Activated naive CD4-positive, alpha-beta T cell treated with anti-CD3 and anti-CD28 coated beads for 36 hours (primary cell): ENCODE measurements at places on chromosomes 3 and 15.

DNA sequence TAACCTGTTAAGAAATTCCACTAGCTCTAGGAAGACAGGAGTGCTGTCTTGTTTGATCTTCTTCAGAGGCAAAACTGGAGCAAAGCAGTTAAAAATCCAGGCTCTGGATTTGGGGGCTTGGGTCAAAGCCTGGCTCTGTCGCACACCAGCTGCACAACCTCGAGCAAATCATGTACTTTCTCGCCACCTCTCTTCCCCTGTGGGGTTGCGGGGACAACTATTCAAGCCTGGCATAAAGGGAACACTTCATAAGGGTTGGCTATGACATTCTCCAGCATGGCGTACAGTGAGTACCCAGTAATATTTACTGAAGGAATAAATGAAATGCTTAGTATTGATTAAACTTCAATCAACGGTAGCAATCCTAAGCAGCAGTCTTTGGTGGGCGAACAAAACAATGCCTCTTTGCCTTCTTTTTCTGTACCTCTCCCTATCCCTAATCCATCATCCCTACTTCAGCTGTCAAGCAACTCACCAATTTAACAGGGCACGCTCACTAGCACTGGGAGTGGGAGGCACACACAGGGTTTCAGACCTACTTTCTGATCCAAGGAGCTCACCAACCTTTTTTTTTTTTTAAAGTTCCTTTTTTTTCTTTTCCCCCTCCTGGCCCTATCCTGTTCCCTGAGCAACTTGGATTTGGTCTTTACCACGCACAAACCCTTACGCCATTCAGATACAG is 33.0 kb downstream of the GNB5 start:
- DNase-seq, result no peak

DNA sequence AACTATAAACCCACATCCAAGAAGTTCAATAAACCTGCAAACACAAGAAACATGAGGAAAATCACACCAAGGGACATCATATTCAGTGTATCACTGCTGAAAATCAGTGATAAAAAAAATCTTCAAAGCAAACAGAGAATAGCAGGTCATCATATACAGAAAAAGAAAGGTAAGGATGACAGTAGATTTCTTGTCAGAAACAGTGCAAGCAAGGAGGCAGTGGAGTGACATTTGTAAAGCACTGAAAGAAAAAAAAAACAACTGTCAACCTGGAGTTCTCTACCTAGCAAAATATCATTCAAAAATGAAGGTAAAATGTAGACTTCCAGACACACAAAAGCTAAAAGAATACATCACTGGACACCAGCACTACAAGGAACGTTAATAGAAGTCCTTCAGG is 71.5 kb downstream of the TRPC1 start:
- DNase-seq, result no peak

- no peak for DNase-seq
These were observed 247.4 kb upstream of the SATB1 start for GRCh38 chr3:18672561-18672960.

- DNase-seq, result no peak
These were observed 619.3 kb downstream of the SI start for GRCh38 chr3:164458986-164459385.

DNA sequence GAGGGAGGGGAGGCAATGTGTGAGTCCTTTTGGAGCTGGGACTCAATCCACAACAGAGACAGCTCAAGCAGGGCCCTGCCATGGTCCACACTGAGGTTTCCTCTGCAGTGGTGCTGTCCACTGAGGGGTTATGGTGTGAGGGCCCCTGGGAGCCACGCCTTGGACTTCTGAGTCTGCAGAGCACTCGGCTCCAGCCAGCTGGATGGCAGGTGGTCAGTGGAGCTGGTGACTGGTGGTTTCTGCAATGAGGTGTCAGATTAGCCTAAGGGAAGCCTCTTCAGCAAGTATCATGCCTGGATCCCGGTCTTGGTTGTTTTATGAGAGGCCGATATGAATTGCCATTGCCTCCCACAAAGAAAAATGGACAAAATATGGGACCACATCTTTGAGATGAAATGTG is 21.7 kb downstream of the LSM3 start:
- DNase-seq, result no peak

- DNase-seq, result no peak
These were observed 32.8 kb downstream of the ETV5 start for GRCh38 chr3:186075931-186076567.

DNA sequence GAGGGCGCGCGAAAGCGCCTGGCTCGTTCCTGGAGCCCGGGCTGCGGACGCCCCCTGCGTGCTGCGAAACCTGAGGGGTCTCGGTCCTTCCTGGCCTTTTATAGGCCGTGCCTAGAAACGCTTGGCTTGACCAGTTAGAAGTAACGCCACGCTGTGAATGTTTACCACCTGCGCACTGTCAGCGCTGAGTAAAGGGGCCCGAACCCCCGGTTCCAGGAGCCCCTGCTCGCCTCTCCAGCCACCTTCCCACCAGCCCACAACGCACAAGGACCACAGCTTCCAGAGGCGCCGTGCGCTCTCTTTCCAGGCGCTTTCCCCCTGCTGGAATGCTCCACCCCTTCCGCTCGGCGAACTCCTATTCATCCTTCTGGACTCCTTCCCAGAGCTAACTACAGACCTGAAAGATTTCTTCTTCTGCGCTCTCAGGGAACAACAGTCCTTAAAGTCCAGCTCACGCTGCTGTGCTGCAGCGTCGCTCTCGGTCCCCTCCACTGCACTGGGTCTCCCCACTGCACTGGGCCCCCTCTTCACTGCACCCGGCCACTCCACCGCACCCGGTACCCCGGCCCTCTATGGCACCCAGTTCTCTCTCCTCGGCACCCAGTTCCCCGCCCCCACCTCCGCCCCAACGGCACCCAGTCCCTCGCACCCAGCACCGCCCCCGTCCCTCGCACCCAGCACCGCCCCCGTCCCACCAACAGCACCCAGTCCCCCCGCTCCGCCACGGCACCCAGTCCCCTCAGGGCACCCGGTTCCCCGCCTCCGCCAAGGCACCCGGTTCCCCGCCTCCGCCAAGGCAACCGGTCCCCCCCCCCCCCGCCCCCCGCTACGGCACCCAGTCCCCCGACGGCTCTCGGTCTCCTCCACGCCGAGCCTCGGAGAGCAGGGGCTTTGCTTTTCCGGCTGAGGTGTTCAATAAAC is 69.8 kb downstream of the SQOR start:
- DNase-seq, result peak; percentile 8

- DNase-seq, result no peak
These were observed 187.3 kb downstream of the SUCNR1 start for GRCh38 chr3:152060701-152061100.

DNA sequence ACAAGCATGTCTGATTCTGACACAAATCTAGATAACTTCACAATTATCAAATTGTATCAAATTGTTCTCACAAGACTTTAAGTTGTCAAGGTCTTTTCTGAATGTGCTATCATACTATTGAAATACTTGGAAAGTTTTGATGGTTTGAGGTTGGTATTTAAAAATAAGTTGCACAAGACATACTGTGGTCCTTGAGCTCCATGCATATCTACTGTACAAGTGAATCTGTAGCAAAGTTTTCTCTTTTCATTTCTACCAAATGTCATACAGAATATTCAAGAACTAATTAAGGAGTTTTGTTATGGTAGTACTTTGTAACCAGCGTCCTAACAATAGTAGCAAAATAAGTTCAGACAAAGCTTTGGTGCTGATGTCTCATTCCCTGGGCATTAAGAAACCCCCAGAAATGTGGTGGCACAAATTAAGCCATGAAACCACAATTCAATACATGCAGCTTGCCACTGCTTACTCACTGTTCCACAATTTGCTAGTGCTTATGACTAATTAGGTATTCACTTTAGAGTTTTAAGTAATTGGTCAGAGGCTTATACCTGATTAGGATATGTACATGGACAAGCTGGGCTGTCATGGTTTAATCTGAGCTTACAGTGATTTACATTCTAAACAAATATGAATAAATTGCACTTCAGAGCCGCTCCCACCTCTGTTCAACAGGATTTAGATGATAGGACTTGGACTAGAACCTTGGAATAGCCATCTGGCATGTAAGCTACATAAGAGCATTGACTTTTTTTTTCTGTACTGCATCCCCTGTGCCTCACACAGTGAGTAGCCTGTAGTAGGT is 8.8 kb downstream of the TBC1D23 start:
- peak; percentile 43 for DNase-seq

GRCh38 chr3:105367063-105367405 is 325 bp downstream of the ALCAM start:
- DNase-seq, result peak; percentile 38

GRCh38 chr3:127524296-127524896 is 66.1 kb downstream of the TPRA1 start:
- no peak for DNase-seq

DNA sequence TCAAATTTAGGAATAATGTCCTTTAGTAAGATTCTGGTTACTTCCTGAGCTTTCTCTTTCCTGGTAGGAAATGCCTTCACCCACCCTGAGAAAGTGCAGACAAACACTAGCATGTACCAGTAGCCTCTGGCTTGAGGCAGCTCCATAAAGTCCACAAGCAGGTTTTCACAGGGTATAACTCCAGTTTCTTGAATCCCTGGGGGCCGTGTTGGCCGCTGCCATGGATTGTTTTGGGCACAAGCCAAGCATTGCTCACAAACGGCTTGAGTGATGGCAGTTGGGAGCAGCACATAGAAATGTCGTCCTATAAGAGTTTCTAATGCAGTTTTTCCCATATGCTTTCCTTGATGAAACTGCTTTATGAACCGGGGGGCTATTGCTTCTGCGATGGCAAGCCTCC is 164.1 kb downstream of the STXBP5L start:
- no peak for DNase-seq

DNA sequence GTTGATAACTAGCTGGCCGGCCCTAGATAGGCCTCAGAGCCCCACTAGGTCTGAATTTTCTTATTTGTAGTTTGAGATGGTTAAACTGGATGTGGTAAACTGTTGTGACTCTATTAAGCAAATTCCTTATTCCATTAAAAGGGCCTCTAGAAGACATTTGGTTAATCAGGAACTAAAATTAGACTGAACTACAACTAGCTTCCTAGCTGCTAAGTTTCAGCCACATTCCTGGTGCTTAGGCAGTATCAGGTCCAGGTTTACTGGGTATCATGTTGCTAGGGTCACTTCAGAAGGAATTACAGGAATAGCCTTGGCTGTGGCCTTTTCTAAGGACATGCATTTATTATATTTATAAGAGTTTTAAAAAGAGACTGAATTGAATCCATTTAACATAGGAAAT is 136.3 kb downstream of the PLD1 start:
- no peak for DNase-seq

DNA sequence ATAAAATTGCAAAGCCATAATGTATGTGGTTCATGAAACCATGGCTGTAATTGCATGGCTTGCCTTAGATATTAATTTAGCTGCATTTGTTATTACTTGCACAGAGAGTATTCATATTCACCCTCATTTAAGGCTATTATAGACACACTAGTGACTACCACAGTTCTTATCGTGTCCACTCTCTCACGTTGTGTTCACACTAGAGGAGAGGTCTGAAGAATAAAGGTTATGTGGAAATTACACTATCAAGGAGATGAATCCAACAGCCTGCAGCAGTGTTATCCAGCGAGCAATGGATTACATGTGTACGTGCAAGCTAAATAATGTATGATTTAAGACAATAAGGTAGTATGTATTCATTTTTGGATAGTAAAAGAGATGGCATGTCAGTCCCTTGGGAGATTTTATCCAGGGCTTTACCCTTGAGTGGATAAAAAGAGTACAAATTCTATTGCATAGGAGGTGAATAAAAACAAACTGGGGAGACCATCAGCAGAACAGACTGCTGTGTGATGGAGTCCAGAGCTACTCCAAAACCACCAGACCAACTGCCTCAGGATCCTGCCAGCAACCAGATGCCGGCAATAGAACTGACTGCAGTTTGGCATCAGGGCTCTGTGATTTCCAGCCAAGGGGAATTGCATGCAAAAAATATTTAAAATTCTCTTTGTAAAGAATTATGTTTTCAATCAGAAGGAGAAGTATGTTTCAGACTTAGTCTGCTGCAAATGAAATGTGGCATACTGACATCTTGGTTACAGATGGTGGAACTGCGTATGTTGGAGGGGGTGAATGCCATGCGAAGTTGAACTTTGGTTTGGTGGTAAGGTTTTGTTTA is 146.6 kb downstream of the RBMS3 start:
- DNase-seq, result no peak

GRCh38 chr3:111081008-111081545 is 9.5 kb downstream of the NECTIN3 start:
- no peak for DNase-seq

DNA sequence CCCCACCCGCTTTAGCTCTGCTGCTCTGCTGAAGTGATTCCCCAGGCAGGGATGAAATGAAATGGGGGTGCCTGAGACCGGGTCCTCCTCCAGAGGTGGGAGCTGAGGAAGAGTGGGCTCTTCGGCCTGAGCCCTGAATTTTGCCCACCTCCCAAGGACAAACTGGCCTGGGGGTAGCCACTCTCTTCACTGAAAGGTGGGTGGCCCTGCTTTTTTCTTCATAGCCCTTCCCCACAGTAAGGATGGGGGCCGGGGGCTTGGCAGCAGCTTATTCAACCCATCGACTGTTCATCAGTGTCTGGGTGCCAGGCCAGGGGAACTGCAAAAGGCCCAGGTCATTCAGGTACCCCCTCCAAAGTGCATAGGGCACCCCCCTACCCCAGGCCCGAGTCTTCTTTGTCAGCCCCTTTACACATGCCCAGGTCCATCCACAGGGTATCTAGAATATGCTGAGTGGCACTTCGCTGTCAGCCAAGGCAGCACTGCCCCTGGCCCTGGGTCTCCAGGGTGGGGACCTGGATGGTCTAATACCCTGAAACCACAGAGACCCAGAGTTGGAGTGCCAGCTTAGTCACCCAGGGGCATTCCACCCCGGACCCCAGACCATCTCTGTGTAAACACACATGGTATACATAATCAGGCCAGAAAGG is 7.9 kb downstream of the SCN5A start:
- DNase-seq, result no peak

GRCh38 chr15:55619783-55620182 is 31.6 kb upstream of the PYGO1 start:
- no peak for DNase-seq

DNA sequence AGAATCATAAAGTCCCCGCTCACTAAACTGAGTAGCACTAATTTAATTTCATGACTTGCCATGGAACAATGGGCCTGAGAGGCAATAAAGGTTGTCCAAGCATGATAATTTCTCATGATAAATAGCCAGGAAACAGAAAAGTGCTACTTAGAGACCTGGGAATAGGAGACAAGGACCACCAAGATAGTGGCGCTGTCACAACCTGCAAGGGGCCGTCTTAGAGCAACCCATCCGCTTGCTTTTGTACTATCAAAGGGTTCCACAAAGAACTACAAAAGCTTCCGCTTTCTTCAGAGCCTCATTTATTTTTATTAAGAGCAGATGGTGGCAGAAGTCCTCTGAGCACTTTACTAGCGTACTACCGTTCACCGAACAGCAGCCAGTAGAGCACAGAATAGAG is 421.7 kb upstream of the GRM7 start:
- no peak for DNase-seq

DNA sequence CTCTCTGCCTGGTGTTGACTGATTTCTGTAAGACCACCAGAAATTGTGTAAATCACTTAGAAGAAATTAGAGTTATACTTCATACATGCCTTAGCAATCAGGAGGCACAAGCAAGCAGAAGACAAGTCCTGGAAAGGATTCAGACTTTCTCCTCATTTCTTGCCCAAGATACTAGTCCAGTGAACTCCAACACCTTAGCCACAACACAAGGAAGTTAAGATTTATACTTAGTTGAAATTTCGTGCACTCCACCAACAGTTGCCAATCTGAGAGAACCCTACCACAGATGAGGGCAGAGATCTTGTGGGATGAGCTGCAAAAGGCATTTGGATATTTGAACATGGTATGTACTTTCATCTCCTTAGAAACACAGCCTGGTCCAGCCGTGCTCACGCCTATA is 2.3 kb downstream of the P3H2 start:
- DNase-seq, result no peak

GRCh38 chr15:70235347-70235746 is 137.6 kb upstream of the TLE3 start:
- DNase-seq, result no peak
